ENCODE measurements at places on chromosomes 4 and X.

- DNase-seq: no peak
Observed at GRCh38 chr4:25969374-25970155, 55.5 kb downstream of the SMIM20 start.

- DNase-seq: no peak
Observed at GRCh38 chrX:40104985-40105834, 7.5 kb upstream of the BCOR start.

DNA sequence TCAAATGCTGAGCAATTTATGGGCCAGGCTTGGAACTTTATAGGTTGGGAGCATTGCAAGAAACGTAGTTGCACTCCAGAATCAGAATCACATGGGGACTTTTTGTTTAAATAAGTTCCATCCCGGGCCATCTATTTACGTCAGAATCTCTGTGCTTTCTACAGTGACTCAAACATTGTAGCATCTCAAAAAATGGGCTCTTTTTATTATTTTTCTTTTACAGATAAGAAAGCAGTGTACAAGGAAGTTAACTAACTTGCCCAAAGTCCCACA, 10.2 kb downstream of the CC2D2A start:
- no peak for DNase-seq

DNA sequence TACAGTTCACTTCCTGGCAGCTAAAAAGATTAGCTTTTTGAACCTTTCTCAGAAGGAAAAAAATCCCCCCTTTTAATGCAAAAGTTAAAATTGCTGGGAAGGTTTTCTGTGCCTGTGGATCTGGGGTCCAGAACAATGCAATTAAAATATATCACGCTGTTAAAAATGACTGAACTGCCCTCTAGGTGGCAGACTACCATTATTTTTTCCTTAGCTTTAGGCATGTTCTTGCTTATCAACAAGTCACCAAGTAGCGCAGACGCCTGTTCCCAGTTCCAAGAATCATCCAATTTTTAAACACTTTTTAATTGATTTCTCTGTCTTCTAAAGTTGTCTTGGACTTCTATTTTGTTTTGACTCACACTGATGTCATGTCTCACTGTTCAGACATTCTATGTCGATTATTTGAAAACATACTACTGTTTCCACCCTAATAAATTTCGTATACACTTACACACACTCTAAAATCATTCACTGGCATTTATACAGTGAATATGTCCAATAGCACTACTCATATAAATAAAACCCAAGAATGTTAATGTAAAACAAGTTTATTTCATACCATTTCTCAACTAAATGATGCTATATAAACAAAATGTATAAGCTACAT, 661.6 kb downstream of the RAPGEF2 start:
- DNase-seq: no peak

GRCh38 chr4:114688059-114688458, 89.5 kb downstream of the UGT8 start:
- DNase-seq: no peak

DNA sequence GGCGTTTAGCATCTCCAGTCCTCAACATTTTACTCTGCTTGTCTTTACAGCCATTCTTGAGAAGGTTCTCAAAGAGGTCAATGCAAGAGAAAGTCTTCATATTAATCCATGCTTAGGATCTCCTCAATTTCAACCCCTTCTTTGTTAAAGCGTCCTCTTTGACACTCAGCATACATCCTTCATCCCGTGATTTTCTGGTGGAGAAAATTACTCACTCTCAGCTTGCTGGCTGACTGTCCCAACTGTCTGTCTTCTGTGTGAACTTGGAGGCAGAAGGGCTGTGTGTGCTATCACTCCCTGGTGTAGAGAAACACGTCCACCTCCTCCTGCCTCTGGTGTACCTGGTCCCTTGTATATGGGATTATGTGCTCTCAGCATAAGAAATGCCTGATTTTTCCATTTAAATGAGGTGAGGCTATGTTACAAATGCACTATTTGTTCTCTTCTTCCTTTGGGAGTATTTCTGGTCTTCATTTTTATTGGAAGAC, 57.8 kb downstream of the GALNT7 start:
- no peak for DNase-seq

DNA sequence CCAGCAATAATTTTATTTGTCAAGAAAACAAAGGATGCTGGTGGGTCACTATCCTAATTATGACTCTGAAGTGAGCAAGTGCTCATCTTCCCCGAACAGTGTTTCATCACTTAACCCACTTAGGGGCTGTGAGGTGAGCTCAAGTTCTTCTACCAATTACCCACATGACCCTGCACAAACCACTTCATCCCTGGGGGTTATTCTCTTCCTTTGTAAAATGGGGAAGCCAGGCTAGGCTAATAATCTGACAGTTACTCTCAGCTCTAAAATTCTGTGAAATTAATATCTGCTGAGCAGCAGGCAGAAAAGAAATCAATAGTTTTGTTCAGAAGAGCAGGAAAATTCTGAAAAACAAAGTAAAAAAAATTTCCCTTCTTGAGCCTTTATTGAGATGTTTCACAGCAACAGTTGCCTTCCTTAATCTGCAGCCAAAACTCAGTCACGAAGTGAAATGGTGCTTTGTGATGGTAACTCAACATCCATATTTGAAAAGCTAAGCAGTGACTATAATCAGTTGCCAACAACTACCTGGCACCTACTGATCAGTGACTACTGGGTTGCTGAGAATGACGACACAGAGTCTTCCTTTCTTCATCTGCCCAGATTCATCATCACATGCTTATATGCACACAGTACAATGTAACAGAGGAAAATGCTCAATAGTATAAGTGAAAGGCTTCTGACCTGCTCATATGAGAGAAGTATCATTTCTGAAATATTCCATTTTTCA, 24.1 kb downstream of the ATP8A1 start:
- DNase-seq: no peak

GRCh38 chr4:79927931-79928330, 145.1 kb downstream of the ANTXR2 start:
- no peak for DNase-seq

DNA sequence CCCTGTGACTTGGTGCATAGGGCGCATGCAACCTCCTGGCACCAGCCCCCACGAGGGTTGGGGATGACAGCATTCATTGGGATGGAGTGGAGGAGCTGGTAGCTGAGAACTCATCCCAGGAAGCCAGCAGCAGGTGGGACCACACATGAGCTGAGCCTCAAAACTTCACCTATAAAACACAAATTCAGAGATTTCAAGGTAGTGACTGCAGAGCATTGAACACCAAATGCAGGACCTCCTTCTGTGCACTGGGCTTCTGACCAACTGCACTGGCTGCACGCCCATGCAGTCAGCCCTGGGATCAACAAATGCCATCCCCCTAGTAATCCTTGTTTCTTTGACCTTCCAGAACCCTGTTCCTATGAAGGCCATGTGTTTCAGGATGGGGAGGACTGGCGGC, 197.8 kb downstream of the FRAS1 start:
- no peak for DNase-seq

DNA sequence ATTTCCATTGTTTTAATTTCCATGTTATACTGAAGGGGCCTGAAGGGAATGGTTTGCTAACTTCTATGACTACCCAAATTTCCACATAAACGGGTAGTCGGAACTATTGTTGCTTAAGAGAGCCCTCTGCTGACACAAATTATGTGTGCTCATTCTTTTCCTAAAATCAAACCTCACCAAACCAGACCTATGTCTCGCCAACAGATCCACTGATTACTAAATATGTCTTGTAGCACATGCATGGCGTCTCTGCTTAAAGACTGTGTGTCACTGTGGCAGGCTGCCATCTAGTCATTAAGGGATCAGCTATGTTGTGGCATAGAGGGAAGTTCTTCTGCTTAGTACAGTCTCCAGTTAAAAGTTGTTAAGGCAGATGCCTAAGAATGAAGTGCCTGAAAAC, 25.1 kb downstream of the PIR start:
- no peak for DNase-seq

DNA sequence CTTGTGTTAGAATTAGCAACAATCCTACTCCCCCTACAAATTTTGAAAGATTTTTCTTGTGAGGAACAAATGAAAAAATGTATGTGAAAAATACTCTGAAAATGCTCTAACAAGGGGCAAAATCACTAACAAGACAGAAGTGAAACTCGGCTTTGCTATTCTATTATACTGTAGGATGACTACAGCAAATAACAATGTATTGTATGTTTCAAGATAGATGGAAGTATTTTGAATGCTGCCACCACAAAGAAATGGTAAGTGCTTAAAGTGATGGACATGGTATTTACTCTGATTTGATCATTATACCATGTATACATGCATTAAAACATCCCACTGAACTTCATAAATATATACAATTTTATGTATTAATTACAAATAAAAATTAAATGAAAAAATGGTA, 192.8 kb downstream of the SPOCK3 start:
- DNase-seq: no peak

GRCh38 chrX:69088171-69088938, 76.9 kb downstream of the PJA1 start:
- no peak for DNase-seq

DNA sequence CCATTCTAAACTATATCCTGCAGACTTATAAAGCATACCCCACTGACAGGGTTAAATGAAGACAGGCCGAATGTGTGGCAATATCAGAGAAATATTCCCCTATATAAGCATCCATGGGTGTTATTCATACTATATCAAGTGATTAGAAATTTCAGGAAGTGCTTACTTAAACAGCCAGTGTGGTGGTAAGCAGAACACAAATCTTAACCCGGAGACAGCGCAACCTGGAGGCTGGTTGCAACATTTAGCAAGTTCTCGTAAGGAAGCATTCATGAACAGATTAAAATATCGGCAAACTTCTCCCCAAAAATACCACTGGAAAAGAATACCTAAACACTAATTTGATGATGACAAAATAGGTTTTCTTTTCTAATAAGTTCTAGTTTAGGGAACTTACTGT, 261.2 kb downstream of the CBLL2 start:
- DNase-seq: no peak

DNA sequence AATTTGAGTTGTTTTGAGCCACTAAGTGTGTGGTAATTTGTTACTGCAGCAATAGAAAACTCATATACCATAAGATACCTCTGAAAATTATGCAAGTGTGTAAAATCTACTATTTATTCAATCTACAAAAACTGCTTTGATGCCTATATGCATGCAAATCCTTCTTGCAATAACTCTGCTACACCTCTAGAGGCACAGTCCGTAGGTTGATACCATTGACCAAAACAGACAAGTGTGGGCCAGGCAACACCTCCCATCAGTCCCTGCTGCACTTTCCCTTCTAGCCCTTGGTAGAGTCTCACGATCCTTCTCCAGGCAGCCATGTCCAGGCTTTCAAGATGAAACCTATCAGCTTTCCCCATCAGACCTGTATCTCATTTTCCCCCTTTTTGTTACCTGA, 48.8 kb upstream of the FAM9A start:
- no peak for DNase-seq

DNA sequence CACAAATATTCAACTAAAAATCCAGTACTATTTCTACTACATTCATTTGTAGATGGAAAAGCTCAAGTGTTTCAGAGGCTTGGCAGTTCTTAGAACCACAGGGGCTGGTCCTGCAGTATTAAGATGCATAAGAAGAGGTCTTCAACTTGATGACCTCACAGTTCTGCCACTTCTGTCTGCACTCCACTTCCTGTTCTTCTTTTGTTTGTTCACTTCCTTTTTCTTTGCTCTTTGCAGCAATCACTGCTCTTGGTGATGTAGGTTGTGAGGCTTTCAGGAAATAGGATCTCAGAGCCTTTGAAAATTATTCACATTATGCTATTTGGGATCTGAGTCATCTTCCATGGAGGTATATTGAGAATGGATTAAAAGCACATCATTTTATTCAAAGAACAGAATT, 602.0 kb upstream of the CPEB2 start:
- no peak for DNase-seq

- no peak for DNase-seq
Observed at GRCh38 chr4:79249881-79250503, 75.9 kb downstream of the NAA11 start.

GRCh38 chr4:9964879-9965278, 56.4 kb downstream of the SLC2A9 start:
- no peak for DNase-seq

DNA sequence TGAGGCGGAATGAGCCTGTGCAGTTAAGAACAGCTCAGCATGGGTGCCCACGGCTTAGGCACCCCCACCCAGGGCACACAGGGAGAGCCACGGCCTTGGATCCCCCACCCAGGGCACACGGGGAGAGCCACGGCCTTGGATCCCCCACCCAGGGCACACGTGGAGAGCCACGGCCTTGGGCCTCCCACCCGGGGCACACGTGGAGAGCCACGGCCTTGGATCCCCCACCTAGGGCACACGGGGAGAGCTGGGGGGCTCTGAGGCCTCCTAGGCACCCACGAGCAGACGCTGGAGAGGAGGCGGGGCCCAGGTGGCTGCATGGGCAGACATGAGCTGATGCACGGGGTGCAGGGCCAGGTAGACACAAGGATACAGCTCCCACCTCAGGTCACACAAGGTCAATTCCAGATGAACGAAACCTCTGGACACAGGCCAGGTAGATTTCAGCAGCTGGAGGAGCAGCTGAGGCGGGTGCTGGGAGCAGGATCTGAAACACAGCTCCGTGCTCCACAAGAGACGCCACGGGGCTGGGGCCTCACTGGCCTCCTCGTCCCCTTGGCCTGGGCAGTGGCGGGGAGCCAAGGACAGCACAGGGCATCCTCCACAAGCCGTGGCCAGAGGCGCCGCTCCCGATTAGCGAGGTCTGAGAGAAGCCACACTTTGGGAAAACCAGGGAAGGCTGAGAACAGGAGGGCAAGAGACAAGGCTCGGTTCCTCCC, 30.8 kb downstream of the GAK start:
- no peak for DNase-seq

DNA sequence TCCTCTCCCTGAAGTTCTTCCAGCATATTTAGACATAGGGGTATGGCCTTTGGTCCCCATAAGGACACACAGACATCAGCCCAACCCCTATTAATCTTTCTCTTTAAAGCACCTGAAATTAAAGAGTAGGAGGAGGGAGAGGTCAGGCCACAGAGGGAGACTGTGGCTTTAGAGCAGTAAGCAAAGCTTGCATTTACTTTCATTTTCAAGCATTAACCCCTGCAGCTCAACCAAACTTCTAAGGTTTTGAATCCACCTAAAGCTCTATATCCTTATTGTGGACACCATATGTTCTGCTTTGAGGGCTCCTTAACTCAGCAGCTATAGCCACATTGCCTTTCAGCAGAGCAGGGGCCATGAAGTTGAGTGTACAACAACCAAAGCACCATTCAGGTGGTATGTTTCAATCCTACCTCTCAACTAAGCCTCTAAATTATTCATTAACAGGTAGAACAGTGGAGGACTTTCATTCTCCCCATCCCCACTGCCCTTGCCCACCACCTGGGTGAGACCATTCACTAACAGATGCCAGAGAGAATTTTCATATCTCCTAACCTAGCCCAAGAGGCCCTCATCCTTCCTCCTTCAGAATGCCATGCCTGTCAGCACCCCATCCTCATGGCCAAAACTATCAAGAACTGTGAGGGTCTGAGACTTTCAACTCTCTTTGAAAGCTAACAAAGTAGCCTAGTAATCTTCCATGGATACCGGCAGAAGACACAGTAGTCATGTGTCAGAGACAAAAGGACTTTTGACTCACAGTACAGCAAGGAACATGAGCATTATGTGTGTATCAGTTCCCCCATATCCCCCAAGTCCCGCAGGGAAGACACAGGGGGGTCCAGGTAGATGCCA, 20.8 kb downstream of the LIN54 start:
- no peak for DNase-seq

- DNase-seq: no peak
Observed at GRCh38 chr4:152176627-152177214, 359.2 kb downstream of the FBXW7 start.

GRCh38 chr4:40196724-40197281, at the start of gene RHOH:
TSS of gene RHOH (plus strand) at chr4:40197031. CDS start at chr4:40243387, 46,356 bp downstream.
- DNase-seq: peak; percentile 54
